ENCODE measurements at places on chromosomes 3 and 15.

DNA sequence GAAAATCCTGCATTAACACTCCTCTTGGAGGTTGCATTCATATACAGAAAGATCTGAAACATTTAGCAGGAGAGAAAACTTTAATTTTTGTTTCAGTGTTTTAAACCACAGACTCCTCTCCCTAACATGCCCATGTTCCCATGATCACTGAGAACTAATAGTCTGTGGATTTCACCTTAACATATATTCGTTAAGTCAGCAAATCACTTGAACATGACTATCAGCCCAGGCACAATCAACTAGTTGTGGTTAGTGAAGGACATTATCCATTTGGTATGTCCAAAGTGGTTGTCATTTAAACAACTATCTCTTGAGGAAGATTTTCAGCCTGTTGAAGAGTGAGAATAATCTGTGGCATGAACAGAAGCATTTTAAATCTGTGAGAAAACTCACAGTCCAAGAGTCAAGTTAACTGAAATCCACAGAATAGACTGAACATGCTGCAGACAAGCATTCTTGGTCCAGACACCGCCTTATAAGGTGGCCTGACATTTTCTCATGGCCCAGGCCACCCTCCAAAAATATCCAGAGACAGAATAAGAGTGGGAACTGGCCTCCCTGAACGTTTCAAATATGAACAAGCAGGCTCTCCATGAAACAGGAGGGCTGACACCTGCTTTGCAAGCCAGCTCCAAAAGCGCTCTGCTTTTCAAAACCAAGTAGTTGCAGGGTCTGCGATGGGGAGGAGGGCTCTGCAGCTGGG, 39.9 kb upstream of the ADCY5 start:
- no peak for DNase-seq

DNA sequence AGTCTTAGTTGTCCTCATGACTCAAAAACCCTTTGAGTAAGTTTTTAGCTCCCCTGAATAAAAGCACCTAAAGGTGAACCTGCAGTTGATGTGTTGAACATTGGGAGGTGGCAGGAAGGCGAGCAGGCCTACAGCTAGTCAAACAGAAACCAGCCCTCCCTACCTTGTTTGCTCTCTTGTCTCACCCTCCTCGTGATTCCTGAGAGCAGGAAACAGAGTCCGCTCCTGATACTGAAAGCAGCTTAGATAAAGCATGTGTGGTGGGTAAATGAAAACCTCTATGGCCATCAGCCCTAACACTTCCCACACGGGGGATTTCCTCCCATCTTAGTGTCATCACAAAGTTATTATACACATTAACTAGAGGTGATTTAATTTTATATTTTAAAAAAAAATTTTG, 21.8 kb upstream of the CLDN18 start:
- DNase-seq = peak; percentile 35

- no peak for DNase-seq
Measured at GRCh38 chr3:150033721-150034120, 63.0 kb upstream of the PFN2 start.

DNA sequence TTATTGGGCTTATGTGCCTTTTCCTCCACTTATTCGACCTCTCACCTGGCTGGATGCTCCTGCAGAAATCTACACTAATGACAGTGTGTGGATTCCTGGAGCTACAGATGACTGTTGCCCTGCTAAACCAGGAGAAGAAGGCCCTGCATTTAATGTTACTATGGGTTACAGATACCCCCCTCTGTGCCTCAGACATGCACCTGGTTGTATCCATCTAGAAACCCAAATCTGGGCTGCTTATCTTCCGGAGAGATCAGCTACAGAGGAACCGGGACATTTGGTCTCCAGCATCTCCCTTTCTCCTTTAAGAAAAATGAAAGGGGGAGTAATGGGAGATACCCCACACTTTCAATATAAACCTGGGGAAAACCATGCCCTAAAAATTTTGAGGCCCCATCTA, 710.0 kb downstream of the ROBO1 start:
- DNase-seq = no peak

GRCh38 chr15:68631601-68632051, 52.8 kb downstream of the CORO2B start:
- no peak for DNase-seq

GRCh38 chr15:34360298-34360697, 6.7 kb downstream of the LPCAT4 start:
- DNase-seq = no peak

- peak; percentile 65 for DNase-seq
Measured at GRCh38 chr15:75646944-75647364, 758 bp upstream of the SNX33 start.

- no peak for DNase-seq
Measured at GRCh38 chr3:33050071-33050653, 46.8 kb downstream of the GLB1 start.

- no peak for DNase-seq
Measured at GRCh38 chr3:159252772-159253384, 451.0 kb downstream of the MFSD1 start.

DNA sequence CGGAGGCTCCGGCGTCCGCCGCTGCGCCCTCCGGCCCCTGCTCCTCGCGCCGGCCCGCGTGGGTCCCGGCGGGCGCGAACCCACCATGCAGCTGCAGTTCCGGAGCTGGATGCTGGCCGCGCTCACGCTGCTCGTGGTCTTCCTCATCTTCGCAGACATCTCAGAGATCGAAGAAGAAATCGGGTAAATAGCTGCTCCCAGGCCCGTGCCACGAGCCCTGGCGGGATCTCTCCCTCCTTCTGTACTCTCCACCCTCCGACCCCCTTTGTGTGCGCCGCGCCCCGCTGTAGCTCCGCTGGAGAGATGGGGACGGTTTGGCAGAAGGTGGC, 263 bp downstream of the ST8SIA2 start:
- DNase-seq = no peak

DNA sequence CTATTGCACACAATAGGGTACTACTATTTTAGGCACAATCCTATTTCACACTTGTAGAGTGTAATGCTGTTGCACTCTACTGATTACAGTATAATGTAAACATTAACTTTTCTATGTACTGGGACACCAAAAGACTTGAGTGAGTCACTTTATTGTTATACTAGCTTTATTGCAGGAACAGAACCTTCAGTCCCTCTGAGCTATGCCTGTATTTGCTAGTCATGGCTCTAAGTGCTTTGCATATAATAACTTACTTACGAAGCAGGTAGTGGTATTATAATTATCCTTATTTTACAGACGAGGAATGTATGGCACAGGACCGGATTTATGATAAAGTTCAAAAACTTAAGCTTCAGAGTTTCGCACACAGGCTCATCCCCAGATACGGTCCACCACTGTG, 106.6 kb upstream of the SLC6A6 start:
- DNase-seq = no peak

DNA sequence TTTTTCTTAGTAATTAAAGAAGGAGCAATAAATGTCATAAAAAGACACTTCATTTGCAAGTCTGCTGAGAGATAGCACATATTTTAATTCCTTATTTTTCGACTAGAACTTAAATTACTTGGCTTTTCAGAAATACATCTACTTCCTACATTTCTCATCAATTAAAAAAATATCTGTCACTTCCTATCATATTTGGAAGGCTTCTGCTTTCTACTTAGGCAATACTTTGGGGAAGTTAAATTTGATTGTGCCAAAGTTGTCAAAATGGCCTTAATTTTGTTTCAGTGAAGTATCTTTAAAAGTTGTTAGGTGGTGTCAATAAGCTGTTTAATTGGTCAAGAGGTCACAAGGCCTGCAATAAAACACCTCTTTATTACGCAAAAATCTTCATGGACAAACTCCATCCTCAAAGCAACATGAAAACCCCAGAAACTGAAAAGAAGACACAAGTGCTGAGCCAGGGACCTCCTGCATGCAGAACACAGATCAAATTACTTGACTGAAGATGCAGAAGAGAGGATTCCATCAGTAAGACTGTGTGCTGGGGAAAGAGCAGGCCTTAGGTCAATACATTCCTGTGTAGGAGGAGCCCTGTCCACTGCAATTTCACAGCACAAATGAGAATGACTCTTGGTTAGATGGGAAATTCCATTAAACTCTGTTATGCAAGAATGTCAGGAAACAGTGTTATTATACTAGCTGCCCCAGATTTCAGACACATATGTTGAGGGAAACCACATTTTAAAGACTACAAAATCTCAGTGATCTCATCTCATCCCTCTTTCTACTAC, 48.0 kb upstream of the FSTL1 start:
- no peak for DNase-seq

DNA sequence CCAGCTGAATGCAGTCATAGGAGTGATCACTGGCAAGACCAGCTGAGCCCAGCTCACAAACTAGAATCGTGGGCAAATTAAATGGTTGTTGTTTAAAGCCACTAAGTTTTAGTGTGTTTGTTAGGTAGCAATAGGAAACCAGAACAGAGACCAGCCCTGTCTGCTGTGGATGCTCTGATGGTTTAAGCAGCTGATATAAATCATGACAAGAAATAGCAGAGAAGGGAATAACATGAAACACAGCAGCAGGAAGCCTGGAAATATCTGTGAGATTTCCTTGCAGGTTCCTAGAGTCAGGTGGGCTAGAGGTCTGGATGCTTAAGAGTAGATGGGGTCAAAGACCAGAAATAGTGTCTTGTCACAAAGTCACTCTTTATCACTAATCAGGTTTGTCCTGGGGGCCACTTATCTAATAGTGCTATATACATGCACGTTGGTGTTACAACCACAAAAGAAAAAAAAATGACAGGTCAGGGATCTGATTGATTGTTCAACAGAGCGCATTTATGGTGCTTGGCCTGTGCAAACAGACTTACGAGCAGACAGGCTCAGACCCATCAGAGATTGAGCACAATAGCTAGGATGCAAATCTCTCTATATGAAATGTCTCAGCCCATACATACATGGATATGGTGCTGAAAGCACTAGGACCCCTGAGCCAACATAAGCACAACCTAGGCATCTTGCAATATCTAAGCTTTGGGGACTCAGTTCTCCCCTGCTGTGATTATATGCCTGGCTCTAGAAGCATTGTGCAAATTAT, 967.7 kb downstream of the AGBL1 start:
- DNase-seq = no peak

- DNase-seq = peak; percentile 57
Measured at GRCh38 chr15:66251790-66252684, 1.5 kb downstream of the MEGF11 start.

- no peak for DNase-seq
Measured at GRCh38 chr3:194092881-194093301, 43.1 kb upstream of the HES1 start.

DNA sequence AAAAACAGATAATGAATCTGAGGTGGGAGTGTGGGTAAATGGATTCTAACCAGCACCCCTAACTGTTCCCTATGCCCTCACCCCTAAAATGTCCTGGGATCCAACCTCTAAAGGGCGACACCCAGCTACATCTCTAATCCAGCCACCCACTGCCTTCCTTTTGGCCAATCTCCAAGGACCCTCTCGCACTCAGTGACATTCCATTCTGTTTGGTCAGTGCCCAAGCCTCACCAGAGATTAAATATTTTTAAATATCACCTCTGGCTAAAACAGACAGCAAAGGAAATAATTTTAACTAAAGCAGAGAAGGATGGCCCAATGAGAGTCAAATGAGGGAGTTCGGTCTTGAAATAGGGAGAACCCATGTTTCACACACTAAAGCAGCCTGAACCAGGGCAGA, 19.9 kb upstream of the SCN10A start:
- DNase-seq = no peak

GRCh38 chr3:64411101-64411500, 185.8 kb upstream of the PRICKLE2 start:
- no peak for DNase-seq

DNA sequence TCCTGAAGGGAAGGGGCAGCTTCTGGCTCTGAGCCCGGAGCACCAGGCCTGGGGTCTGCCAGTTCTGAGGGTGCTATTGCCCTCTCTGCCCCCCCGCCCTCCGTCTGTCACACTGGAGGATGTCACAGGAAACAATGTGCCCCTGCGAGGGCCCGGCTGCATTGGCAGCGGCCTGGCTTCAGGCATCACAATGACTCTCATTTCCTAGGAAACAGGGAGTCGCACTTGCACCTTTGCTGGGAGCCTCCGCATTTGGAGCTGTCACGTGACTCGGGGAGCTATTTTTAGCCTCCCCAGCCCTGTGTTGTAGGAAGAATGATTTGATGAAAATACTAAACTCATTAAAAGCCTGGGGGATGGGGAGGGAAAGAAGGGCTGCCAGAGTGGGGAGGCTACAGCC, 518.9 kb downstream of the SHQ1 start:
- no peak for DNase-seq

DNA sequence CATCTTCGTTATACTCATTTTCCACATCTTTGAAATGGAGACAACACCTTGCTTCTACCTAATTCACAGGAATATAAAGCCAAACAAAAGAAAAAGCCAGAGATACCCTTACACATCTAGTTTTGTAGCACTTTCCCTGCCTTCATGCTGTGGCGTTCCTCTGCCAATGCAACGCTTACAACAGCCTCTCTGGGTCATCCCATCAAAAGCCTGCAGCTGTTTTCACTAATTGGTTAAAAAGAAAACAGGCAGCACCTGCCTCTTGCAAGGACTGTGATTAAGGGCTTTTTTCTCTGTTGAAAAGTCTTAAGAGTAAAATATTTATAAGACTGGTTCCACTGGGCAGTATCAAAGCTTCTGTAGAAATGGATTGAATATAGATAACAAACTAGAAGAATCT, 120.3 kb downstream of the FMN1 start:
- no peak for DNase-seq

- DNase-seq = no peak
Measured at GRCh38 chr15:77844798-77845446, 212.2 kb upstream of the LINGO1 start.

DNA sequence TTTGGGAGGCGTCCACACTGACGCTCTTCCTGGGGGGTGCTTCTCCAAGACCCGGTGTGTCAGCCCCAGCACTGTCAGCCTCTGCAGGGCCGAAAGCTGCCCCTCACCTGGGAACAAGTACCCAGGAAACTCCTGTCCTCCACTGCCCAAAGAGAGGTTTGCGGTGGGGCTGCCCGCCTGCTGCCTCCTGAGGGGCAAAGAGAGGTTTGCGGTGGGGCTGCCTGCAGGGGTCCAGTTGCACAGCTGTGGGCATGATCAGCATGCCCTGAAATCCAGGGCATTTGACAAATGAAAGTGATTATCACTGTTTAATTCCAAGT, 15.1 kb upstream of the SNRPA1 start:
- DNase-seq = no peak

- no peak for DNase-seq
Measured at GRCh38 chr3:128994173-128994512, 267 bp upstream of the CFAP92 start.

DNA sequence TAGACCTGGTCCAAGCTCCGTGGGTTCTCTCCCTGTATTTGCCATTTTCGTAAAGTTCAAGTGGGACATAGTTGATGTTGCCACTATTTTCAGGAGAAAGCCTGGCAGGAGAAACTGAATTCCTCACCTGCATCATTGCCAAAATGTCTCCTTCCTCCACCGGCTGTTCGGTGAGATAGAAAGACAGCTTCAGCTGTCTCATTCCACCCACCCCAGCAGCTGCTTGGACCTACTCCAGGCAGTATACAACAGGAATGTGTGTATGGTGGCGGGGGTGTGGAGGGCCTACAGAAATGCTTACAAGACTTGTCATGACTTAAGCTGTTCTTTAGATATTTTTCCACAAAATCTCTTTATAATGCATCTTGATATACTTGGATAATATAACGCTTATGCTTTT, 132.7 kb upstream of the RAP2B start:
- no peak for DNase-seq

Measured in colonic mucosa (tissue), 4 donors.